HCT116 (cell line): ENCODE measurements at places on chromosomes 5 and 9. TPM values are rescaled to one million over a fixed set of nuclear protein-coding genes. Genes with fewer than 3 reads are reported as not detected.
A peak's percentile ranks its signal among the peaks of the same experiment; 100 is the strongest.

PTGES gene
- 17.2 TPM for total RNA-seq

OR1Q1 gene
- total RNA-seq, result not detected

DNA sequence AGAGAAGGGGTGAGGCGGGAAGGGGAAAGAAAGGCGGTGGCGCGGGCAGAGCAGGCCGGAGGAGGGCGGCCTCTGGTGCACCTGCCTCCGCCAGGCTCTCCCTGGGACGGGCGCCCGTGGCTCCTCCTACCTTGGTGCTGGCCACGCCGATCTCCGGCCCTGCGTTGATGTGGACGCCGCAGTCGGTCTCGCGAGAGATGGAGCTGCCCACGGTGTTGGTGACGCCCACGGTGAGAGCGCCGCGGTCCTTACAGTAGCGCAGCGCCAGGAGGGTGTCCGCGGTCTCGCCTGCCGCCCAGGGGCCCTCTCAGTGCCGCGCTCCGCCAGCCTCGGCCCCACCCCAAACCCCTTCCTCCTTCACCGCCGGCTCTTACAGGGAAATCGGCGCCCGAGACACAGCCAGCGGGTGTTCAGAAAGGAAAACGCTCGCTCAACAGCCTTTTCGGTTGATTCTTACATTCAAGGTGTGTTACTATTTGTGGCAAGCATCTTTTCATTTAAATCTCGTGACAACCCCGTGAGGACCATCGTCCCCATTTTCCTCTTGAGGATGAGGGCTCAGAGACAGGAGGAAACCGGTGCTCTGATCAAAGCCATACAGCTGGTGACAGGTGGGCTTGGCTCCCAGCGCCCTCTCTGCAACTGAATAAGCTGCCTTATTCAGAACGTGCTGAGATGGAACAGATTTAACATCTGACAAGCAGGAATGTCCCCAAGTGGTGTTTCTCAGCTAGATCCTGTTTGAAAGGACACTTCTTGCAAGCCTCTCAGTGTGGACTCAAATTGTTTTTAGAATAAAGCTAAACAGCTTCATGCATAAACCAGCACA, 22.0 kb upstream of the MAPK9 start:
- no peak for DNase-seq

DNA sequence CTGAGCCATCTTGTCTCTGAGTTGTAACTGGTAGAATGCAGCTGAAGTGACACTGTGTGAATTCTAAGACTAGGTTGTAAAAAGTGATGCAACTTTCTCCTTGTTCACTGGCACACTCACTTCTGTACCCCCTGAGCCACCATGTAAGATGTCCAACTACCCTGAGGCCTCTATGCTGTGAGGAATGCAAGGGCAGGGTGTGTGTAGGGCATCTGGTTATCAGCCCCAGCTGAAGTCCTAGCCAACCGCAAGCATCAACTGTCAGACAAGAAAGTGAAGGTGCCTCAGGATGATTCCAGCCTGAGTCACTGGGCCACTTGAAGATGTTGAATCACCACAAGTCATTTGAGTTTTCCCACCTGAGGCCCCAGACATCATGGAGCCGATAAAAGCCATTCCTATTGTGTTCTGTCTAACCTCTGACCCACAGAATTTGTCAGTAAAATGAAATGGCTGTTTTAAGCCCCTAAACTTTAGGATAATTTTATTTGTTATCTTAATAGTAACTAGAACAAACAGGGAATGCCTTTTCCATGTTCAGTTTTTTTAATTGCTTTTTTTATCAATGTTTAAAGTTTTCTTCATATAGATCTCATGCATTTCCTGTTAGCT, 18.7 kb upstream of the RHOBTB3 start:
- peak; percentile 97 for DNase-seq

DNA sequence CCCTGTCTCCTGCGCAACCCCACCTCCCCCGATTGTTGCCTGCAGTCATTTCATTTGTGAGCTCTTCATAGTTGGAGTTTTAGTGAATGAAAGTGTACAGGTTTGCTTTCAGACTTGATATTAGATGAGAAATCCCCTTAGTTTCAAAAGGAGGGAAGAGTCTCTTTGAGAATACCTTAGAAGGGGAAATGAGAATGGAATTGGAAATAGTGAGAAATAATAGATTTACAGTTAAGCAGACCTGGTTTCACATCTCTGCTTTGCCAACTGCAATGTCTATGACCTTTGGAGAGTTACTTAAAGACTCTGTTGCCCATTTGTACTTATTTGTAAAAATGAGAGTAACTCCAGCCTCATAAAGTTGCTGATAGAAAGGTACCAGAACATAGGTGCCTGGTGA, 120.4 kb downstream of the ZNF462 start:
- no peak for DNase-seq

- DNase-seq, result no peak
These were observed 4.3 kb downstream of the LRRC14B start for GRCh38 chr5:195401-196160.

DNA sequence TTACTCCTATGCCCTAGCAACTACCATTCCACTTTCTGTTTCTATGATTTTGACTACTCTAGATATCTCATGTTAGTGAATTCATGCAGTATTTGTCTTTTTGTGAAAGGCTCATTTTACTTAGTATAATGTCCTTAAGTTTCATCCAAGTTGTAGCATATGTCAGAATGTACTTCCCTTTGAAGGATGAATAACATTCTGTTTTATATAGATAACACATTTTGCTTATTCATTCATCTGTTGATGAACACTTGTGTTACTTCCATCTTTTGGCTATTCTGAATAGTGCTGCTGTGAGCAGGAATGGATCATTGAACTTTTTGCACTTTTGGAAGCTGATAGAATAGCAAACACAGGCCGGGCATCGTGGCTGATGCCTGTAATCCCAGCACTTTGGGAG, 140.2 kb upstream of the MYO10 start:
- no peak for DNase-seq

GRCh38 chr5:373710-374602, 52.4 kb downstream of the AHRR start:
- no peak for DNase-seq
